ENCODE measurements at places on chromosomes 2 and 18.

DNA sequence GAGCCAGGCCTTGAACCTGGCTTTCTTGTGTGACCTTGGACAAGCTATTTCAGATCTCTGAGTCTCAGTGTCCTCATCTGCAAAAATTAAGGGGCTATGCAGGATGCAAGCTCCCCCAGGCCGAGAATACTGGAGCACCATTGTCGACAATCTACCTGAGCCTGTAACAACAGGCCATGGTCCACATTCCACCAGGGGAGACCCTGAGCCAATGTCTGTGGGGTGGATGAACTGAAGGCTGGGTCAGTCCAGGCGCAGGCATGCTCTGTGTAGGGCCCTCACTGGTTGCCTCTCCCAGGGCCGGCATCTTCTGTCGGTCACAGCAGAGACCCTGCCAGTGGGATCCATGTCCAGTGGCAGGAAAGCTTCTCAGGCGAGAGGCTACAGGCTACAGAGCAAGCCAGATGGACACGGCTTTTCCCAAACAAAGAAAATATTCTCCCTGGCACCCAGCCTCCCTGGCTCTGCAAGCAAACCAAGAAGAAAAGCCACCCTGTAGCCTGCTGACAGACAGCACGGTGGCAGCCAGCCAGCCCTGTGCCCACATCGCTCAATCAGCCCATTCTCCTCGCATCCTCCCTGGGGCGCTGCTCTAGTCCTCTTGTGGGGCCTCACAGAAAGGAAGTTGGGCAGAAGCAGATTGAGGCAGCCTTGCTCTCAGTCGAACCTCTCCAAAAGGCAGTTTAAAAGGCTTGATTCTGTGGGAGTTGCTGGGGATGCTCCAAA, 48.7 kb upstream of the FZD7 start:
- no peak for DNase-seq

- no peak for DNase-seq
These were observed 861 bp upstream of the SEMA4C start for GRCh38 chr2:96870626-96871255.

- DNase-seq, result no peak
These were observed 17.4 kb downstream of the IRS1 start for GRCh38 chr2:226782092-226782713.

DNA sequence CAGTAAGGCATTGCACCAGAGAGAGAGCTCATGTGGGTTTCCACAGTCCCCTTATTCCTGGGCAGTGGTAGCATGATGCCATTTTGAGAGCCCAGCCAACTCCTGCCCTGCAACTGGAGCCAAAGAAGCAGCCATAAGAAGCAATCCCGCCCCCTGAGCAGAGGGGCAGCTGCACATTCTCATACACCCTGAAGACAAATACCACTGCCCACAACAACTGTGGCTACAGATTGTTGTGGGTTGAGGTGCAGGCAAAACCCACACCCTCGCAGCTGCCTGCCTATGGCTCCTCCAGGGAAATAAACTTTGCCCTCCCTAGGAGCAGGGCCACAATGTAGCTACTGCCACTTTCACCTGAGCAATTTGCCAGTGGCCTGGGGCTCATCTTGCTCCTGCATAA, 219.4 kb upstream of the NRXN1 start:
- no peak for DNase-seq

- DNase-seq, result no peak
These were observed 144.3 kb upstream of the PELI1 start for GRCh38 chr2:64288321-64289193.

DNA sequence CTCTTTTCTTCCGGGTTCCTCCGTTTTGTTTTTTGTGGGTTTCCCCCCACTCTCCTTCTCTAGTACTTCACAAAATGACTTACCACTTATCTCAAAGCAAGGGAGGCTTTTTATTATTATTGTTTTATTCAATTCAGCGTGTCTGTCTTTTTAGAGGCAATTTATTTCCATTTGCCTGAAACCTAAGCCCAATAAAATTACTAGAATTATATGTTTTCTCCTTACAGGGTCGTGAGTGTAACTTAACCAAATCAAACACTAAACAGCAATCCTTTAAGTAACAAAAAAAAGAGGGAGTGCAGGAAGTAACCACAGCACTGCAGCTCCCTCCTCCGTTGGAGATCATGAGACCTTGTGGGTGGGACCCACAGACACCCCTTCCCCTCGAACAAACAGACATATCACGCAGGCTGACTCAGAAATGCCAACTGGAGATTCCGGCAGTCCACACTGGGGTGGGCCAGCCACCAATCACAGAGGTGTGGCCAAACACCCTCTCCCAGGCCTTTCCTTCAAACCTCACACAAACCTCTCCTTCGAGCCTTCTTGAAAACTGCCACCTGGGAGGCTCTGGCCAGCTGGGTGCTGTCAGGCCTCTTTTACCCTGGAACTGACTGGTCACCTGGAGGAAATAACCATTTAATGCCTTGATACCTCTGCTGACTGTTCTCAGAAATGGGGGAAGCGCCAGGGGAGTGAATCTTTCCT, 207.1 kb upstream of the SMAD2 start:
- no peak for DNase-seq

- DNase-seq, result no peak
These were observed 14.4 kb downstream of the MTHFD2 start for GRCh38 chr2:74212702-74213410.

- no peak for DNase-seq
These were observed 15.1 kb downstream of the TRAK2 start for GRCh38 chr2:201436141-201436540.

All from stimulated activated CD8-positive, alpha-beta memory T cell treated with anti-CD3 and anti-CD28 coated beads, Interleukin-7, amount 100 ng/mL, for 1 hour (primary cell).